ENCODE measurements at places on chromosomes 7 and 10.

DNA sequence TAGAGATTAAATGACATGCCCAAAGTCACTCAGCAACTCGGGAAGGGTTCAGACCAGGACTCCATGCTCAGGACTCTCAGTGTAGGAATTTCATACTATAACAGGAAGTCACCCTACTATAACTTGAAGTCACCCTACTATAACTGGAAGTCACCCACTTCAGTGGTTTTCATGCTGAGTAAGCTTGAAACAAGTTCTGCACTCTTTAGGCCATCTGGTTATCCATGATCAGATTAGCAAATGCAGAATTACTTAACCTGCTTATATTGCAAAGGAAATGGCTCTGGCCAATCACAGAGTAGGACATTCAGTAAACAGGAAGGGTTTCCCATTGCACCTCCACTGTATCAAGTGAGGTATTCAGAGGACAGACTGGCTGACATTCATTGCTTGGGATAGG is 1240.4 kb downstream of the GATA3 start:
- DNase-seq, result peak; percentile 48

- no peak for DNase-seq
Observed at GRCh38 chr7:14258441-14258840, 269.0 kb upstream of the ETV1 start.

DNA sequence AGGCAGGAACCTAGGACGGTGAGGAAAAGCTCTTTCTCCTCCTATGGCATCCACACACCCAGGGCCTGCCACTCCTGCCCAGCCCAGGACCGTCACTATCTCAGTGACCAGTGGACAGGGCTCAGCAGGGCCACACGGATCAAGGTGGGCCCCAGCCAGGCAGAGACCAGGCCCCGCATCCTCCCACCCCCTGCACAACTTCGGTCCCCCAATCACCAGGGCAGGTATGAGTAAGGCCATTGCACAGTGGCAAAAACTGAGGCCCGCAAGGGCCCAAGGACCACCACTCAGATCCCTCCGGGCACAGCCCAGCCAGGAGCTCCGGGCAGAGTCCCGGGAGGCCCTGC is 30.3 kb downstream of the OAT start:
- DNase-seq, result no peak

GRCh38 chr7:106216923-106217542 is 67.8 kb downstream of the NAMPT start:
- DNase-seq, result no peak

GRCh38 chr7:121139427-121139826 is 150.9 kb downstream of the CPED1 start:
- DNase-seq, result no peak

DNA sequence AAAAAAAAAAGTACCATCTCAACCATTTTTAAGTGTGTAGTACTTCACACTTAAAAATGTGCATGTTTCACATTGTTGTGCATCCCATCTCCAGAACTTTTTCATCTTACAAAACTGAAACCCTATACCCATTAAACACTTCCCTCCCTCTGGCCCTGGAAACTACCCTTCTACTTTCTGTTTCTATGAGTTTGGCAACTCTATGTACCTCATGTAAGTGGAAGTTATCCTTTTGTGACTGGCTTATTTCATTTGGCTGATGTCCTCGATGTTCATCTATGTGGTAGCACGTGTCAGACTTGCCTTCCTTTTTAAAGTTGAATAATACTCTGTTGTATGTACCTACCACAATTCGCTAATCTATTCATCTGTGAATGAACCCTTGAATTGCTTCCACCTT is 12.2 kb downstream of the KCNMA1 start:
- DNase-seq, result no peak

GRCh38 chr7:156475666-156476065 is 164.9 kb upstream of the RNF32 start:
- DNase-seq, result no peak

DNA sequence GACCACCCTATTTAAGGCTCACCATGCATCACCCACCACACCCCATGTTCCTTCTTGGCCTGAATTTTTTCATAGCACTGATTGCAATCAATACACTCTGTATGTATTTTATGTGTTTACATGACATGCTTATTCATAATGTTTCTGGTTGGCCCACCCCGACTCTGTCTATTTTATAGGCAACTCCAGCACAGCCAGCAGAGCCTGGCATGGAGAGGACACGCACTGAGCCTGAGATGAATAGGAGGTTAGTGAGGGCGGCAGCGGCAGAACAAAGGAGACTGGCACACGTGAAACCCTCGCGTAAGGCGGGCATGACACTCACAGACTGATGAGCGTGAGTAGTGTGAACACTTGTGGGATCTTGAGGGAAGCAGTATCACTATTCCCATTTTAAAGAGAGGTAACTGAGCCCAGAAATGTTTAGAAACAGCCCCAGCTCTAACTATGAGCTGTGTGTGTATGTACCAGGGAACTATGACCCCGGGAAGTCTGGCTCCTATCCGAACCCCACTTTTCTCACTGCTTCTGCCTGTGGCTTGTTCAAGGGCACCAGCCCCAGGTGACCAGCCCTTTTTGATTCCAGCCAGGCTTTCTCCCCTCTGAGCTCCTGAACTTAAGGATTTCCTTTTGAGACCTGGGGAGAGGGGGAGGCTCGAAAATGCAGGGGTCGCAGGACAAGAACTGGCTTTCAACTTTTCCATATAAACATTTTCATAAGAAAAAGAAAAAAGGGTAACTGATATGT is 113.3 kb downstream of the ARHGAP22 start:
- DNase-seq, result no peak

DNA sequence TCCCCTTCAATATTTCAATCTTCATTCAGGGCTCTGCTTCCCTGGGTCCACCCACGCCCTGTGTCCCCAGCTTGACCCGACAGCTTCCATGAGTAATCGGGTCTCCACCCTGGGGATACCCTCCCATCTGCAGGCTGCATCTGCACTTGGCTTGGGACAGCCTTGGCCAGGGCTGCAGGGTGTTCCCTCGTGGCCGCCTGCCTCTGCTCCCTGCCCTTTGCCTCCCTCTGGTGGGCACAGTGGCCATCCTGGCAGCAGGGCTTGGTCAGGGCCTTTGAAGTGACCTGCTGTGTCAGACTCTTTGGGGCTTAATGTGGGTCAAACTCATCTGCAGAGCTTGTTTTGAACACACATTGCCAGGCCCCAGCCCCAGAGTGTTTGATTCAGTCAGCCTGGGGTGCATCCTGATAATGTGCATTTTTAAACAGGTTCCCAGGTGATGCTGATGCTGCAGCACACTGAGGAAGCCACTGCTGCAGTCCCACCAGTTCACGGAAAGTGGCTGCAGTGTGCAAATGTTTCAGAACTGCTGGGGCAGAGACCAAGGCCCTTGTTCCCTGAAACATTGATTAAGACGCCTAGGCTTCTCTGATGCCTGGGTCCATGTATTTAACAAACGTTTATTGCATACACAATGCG is 80.7 kb upstream of the SEC61G start:
- DNase-seq, result no peak
